ENCODE measurements at places on chromosomes 2 and 18.

DNA sequence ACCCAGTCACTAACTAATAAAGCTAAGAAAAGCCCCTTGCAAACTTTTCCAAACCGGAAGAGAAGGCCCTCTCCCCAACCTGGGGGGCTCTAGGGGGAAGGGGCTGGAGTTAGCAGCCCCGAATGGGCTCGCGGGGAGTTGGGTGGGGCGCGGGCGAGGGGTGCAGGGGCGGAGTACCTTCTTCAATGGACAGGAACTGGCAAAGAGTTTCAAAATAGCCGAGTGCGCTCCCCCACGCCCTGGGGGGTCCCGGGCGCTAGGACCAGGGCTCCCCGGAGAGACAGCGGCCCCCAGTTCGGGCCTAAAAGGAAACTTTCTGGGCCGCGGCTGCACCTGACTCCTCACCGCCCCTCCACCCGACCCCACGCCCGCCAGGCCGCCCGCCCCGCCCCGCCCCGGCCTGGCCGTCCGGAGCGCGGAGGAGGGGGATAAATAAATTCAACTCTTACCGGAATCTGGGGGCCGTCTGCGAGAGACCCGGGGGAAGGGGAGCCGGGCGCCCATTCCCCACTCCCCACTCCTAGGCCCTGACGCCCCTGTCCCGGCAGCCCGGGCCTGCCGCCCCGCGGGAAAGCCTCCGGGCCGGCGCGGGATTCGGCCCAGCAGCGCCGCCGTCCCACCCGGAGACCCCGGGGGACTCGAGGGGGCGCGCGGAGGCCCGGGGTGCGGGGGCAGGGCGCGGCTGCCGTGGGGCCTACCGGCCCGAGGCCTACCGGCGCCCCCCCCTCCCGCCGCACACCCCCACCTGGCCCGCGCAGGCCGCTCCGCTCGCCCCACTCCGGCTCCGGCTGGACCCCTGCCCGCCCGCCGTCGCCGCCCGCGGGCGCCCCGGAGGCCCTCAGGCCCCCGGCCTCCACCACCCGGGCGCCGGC lies 868 bp downstream of the INO80D start:
- DNase-seq = peak; percentile 17

- no peak for DNase-seq
Observed at GRCh38 chr2:56682397-56682760, 498.6 kb downstream of the CCDC85A start.

DNA sequence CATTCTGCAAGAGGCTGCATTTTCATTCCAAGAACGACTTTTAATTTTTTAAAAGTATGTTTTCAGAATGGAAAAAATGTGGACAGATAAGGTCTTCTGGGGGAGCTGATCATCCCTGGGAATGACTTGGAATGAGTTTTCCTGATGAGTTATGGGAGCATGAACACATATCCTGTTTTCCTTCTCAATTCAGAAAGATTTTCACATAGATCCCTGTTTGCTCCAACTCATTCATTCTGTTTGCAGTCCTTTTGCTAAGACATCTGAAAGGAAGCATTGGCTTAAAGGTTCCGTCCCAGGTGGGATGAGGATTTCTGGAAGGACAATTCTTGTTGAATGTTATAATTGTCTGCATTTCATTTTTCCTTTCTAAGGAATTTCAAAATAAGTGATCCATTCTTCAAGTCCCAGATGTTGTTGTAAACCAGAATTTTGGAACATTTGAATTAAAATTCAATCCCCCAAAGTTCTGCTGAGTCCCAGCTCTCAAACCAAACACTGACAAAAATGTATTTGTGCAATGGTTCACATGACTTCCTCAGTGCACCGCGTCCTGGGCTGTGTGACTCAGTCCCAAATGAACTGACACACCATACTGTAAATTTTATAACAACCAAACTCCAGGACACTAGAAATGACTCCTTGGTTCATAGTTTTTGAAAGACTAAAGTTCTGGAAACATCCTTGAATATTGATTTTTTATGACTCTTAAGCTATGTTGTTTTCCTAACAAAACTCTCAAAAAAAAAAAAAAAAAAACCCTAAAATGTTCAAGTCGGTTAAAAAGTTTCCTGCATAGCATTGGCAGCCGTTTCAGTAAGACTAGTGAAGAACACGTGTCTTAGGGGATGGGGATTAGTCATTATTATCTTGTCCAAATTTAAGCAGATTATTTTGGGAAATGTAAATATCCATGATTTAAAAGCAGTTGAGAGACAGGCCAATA lies 281.8 kb upstream of the TCF4 start:
- DNase-seq = no peak

DNA sequence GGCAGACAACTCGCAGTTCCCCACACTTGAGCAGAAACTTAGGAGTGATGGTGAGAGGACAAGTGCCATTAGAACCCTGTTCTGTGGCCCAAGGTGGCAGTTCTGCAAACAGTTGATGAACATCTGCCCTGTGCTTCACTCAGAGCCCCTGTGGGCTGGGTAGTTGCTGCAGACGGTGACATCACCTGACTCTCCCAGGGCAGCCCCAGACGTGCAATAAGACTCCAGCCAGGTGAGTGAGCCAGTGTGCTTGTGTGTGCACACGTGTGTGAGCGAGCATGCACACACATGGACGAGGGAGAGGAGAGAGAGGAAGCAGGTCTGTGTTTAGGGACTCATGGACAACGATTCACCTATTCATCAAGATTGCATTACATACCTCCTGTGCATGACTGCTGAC lies 136.0 kb upstream of the GLI2 start:
- no peak for DNase-seq

- no peak for DNase-seq
Observed at GRCh38 chr18:53991805-53992204, 232.7 kb downstream of the MBD2 start.

GRCh38 chr18:59553273-59553870 lies 143.9 kb downstream of the CCBE1 start:
- no peak for DNase-seq

DNA sequence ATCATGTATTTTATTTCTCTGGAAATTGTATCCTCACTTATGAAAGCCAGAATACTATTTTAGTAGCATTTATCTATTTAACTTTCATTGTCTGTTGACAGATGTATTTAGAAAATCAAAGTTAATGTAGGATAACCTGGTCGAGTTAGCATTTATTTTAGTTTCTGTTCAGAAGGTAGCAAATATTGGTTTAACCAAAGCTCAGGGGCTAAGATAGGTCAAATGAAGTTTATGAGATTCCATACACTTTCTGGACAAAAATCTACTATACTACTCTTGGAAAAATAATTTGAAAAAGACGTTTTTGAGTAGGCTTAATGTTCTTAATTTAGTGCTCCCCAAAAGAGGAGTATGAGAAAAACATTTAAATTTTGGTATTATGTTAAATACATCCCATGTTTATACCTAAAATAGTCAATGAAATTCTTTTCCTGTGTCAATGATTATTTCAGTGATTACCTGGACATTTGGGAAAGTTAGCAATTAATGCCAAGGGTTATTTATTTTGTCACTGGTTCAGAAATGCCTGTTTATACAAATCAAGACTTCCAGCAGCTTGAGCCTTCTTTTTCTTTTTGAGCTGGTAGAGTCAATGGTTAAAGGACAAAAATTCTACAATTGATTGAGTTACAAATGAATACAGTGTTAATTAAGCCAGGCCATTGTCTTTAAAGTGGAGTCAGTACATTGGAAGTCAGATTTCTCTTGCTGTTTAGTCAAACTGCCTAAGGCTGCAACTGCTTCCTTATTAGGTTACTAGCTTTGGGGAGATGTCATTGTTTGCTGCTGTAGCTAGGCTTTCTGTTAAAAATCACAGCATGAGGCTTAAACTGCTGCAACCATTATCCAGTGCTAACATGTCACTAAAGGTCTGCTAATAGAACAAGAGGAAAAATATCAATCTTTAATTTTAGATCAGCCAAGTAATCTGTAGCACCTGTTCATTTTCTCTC lies 182.3 kb downstream of the CAMKMT start:
- DNase-seq = peak; percentile 84

DNA sequence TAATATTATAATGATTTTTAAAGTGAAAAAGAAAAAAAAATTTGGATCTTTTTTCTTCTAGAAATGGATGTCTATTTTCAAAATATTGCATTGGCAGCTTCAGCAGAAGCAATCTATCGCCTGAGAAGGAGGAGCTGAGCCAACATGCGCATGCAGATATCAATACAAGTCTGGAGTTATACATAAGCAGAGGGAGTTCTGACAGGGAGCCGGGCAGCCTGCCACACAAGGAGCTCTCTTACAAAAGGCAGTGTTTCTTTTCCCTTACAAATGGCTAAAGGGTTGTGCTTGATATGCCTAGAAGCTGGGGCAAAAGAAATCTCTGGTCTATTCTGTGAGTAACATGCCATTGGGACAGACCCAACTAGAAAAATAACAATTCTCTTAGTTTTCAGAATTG lies 291.9 kb upstream of the TRIB2 start:
- no peak for DNase-seq

- no peak for DNase-seq
Observed at GRCh38 chr18:58158459-58158858, 114.4 kb downstream of the NEDD4L start.

DNA sequence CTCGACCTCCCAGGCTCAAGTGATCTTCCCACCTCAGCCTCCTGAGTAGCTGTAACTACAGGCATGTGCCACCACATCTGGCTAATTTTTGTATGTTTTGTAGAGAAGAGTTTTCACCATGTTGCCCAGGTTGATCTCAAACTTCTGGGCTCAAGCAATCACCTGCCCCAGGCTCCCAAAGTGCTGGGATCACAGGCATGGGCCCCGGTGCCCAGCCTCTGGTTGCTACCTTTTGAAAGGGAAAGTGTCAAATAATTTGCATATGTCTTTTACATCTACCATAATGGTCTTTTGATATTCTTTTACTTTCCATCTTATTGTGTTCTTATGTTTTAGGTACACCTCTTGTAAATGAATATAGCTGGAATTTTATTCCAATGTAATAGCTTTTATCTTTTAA lies 263.1 kb upstream of the FN1 start:
- DNase-seq = no peak

DNA sequence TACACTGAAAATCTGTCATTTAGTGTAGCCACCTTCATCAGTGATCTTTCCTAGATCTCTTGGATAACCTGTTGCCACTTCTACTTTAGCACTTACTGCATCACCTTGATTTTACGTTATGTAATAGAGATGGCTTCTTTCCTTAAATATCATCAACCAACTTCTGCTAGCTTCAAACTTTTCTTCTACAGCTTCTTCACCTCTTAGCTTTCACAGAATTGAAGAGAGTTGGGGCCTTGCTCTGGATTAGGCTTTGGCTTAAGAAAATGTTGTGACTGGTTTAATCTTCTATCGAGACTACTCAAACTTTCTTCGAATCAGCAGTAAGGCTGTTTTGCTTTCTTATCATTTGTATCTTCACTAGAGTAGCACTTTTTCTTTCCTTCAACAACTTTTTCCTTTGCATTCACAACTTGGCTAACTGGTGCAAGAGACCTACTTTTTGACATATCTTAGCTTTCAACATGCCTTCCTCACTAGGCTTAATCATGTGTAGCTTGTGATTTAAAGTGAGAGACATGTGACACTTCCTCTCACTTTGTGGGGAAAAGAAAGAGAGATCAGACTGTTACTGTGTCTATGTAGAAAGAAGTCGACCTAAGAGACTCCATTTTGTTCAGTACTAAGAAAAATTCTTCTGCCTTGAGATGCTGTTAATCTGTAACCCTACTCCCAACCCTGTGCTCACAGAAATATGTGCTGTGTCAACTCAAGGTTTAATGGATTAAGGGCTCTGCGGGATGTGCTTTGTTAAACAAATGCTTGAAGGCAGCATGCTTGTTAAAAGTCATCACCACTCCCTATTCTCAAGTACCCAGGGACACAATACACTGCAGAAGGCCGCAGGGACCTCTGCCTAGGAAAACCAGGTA lies 99.6 kb downstream of the ATL2 start:
- no peak for DNase-seq

DNA sequence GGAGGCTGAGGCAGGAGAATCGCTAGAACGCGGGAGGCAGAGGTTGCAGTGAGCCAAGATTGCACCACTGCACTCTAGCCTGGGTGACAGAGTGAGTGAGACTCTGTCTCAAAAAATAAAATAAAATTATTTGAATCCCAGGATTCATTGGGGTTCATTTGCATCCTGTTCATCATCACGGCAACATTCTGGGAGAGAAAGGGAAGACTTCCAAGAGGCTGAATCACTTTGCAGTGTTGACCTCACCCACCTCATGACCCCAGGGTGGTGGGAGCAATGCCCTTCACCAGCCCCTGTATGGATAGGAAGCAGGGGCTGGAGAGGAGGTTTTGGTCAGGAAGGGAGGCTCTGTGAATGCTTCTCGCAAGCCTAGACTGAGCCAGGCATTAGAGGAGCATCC lies 195.6 kb downstream of the CTIF start:
- DNase-seq = no peak

DNA sequence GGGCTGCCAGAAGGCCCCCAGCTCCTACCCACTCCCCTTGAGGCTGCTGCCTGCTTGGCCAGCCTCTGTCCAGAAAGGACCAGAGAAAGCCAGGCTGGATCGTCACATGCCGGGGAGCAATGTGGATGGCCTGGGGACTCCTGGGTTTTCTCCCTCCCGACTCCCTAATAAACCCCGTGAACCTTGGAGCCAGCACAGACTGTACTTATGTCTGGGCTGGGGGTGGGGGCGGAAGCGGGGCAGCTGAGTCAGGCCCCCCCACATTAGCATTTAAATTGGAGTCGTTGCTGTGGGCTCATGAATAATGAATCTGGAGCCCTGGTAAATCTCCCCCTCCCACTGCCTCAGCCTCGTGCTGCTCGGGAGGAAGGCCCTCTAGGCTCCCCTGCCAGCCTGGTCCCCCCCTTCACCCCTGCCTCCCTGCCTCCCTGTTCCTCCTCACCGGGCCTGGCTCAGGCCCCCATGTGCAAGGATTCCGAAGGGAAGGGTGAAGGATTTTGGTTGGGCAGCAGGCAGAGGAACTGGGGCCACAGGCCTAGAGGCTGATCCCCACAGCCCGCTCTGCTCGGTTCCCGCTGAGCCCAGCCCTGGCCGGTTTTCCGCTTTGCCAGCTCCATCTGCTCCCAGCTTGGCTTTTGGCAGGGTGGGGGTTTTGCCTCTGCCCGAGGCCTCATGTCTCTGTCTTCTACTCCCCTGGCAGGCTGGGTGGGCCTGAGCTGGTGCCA lies 7.3 kb upstream of the ASIC4 start:
- DNase-seq = no peak

GRCh38 chr2:104938231-104938941 lies 84.5 kb downstream of the POU3F3 start:
- no peak for DNase-seq

DNA sequence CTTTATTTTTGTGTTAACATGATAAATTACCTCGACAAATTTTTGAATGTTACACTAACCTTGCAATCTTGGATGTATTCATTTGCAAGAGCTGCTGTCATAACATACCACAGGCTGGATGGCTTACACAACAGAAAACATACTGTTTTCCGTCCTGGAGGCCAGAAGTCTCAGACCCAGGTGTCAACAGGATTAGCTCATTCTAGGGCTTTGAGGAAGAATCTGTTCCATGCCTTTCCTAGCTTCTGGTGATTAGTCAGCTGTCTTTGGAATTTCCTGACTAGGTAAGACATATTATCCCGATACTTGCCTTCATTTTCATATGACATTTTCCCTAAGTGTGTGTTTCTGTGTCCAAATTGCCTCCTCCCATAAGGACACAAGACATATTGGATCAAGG lies 188.6 kb upstream of the CDH19 start:
- no peak for DNase-seq

GRCh38 chr18:58572680-58573079 lies 56.2 kb downstream of the ALPK2 start:
- no peak for DNase-seq

GRCh38 chr2:215529271-215529670 lies 93.4 kb upstream of the FN1 start:
- DNase-seq = no peak

Measured in NCI-H345 (cell line).